ENCODE measurements at places on chromosomes 2 and 18.

GRCh38 chr2:176093145-176093897 is 800 bp downstream of the HOXD13 start:
- DNase-seq = no peak

- no peak for DNase-seq
Measured at GRCh38 chr18:75455249-75456198, 28.0 kb upstream of the SMIM21 start.

- DNase-seq = no peak
Measured at GRCh38 chr2:237798236-237799059, at the start of gene RBM44. Gene RBM44 (plus strand): TSS chr2:237798779. CDS start chr2:237813610, 14,831 bp downstream.

- DNase-seq = no peak
Measured at GRCh38 chr18:33716061-33716683, 138.2 kb downstream of the ASXL3 start.

GRCh38 chr18:1370552-1370951 is 465.9 kb downstream of the ADCYAP1 start:
- no peak for DNase-seq

DNA sequence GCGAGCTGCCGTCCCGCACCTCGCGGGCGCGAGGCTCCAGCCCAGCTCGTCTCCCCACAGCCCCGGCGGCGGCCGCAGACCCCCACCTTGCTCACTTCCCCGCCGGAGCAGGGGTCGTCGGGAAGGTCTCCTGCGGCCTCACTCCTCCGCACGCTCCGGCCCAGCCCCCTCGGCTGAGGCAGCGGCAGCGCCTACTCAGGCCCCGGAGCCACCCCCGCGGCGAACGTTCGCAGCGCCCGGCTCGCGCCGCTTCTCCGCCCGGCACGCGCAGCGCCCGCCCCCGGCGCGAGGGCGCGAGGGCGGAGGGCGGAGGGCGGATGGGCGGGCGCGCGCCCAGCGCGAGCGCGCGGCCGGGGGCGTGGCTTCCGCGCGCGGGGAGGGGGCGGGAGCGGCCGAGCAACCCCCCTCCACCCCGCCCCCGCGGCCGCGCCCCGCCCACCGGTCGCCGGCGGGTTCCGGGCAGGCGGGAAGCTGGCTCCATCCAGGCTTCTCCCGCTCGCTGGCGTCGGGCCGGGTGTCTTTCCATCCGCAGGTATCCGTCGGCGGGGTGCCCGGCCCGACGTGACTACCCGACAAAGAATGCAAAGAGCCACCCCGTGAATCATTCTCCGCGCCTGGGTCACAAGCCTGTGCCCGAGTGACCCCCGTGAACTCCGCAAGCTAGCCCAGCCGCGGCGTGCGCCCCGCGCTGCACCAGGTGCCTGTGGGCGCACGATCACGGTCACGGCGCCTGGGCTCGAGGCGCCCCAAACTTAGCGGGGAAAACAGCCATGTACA is at the start of gene DTNB:
TSS of gene DTNB (minus strand) at position 278 of the 777 bp plus-strand sequence. CDS start 20,917 bp downstream, outside the sequence.
- DNase-seq = no peak

GRCh38 chr2:46368401-46368800 is 71.2 kb downstream of the EPAS1 start:
- DNase-seq = no peak

DNA sequence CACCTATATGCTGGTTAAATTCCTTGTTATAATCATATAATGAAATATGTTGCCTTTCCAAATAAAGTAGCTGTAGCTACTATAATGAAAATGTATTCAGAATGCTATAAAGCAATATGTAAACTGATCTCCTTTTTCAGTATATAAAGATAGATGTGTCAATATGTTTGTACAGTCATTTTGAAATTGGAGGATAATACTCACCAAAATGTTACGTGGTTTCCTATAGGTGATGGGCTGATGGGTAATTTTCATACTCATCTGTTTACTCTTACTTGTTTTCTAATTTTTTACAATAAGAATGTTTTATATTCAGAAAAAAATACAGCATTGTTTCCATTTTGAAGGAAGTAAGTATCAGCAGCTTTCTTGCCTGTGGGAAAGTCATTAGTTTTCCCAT is 70.2 kb downstream of the PRKRA start:
- no peak for DNase-seq

GRCh38 chr2:217467331-217467730 is 535.5 kb downstream of the TNS1 start:
- no peak for DNase-seq

GRCh38 chr18:62486290-62486964 is 36.4 kb upstream of the ZCCHC2 start:
- DNase-seq = no peak

DNA sequence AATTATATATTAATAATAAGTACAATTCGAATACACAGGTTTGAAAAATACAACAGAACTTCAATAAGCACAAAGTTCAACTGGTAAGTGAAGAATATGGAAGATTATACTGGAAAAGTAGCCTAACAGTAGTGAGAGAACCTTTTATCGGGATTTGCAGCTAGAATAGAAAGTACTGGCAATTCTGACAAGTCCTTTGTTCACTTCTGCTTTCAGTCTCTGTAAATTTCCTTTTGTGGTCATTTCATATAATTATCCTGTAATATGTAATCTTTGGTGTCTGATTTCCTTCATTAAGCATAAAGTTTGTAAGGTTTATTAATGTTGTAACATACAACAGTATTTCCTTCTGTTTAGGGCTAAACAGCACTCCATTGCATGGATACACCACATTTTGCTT is 67.2 kb downstream of the CUL3 start:
- DNase-seq = no peak

DNA sequence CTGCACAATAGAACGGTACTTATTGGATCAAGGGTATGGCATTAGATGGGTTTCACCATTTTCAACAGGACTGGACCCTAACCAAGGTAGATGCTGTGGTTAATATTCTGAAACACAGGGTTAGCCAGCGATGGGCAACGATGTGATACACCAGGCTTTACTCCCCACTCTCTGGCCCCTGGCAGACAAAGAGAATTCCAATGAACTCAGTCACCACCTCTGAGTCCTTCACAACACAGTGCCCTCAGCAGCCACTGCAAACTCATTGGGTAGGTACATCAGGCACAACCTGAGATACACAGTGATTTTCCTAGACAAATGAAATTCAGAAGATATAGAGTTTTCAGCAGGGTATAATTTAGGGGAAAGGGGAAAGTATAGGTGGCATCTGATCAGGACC is 634.5 kb downstream of the ZEB2 start:
- DNase-seq = no peak

Measured in chondrocyte (in vitro differentiated cells).